T-helper 22 cell (primary cell): ENCODE measurements at places on chromosomes 13 and 19.

- no peak for DNase-seq
These were observed 31.9 kb downstream of the CHST8 start for GRCh38 chr19:33653684-33654083.

DNA sequence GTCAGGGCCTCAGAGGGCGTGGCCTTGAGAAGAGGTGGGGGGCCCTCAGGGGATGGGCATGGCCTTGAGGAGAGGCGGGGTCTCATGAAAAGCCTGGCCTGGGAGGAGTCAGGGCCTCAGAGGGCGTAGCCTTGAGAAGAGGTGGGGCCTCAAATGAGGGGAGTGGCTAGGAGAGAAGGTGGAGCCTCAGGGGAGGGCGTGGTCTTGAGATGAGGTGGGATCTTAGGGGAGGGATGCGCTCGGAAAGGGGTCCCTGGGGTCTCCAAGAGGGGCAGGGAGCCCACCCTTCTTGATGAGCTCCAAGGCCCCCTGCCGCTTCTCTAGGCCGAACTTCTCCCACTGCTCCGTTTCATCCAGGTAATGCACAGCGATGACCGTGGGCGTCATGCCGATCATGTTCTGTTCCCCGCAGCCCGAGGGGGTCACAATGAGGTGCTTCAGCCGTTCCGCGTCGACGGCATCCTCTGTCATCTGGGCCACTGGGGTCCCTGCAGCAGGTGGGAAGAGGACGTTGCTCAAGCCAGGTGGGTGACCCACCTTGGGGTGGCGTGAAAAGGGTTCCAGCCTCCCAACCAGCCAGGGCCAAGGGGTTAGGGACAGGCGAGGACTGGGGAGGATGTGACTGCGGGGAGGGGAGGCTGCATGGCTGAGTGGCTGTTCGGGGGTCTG lies 24.3 kb upstream of the TNFSF14 start:
- no peak for DNase-seq

DNA sequence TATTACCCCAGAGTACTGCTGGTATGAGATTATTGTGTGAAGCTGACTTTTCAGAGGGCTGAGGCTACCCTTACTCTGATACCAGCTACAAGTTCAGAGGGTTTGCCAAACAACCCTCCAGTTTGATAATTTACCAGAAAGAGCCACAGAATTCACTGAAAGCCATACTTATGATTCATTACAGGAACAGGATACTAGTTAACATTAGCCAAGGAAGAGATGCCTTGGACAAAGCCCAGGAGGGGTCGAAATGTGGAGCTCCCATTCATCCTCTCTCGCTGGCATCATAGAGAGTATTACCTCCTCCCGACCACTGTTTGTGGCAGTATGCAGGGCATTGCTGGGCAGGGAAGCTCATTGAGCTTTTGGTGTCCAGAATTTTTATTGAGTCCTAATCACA lies 364.3 kb downstream of the KCNRG start:
- no peak for DNase-seq

DNA sequence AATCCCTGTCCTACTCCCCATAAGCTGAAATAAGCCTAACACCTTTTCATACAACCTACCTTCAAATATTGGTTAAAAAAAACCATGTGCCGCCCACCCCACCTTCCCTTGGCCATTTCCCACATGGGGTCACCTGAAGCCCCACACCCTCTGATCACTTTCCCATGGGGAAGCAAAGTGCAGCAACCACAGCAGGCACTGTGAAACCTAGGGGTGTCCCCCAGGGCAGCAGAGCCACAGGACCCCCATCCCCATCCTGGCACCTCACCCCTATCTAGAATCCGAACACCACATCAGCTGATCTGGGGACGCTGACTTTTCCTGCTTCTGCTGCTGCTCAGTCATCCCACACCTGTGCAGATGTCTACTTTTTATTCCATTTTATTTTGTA lies 19.9 kb downstream of the CEACAM21 start:
- DNase-seq = no peak

GRCh38 chr19:16002406-16003384 lies 53.9 kb downstream of the OR10H4 start:
- no peak for DNase-seq

DNA sequence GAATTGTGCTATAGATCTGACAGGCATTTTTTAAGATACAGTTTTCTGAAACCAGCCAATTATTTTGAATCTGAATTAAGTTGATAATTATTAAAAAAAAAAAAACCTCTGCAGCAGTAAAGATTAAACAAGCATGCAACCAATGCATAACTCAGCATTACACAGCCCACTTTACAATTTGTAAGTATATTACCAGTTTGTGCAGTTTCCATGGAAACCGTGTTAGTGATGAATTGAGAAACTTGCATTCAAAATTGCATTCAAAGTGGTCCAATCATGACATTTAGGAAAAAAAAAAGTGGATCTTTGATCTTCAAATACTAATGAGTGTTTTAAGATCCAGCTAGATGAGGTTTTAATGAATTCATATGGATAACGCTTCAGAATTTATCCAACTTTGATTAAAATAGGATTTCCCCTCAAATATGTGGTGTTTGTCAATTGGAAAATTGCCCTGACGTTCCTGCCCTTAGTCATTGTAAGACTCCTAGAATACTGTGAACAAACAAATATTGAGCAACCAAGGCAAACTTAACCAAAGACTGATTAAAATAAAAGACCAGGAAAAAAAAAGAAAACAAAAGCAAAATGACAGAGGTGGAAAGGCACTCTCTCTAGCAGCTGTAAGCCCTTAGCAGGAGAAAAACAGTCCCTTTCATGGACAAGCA lies 314.8 kb upstream of the MAB21L1 start:
- DNase-seq = no peak
